Cortex of kidney (tissue), 1 donor: ENCODE measurements at places on chromosomes 7 and 10.

GRCh38 chr10:126063353-126063791 is 167.0 kb downstream of the FANK1 start:
- DNase-seq = no peak

DNA sequence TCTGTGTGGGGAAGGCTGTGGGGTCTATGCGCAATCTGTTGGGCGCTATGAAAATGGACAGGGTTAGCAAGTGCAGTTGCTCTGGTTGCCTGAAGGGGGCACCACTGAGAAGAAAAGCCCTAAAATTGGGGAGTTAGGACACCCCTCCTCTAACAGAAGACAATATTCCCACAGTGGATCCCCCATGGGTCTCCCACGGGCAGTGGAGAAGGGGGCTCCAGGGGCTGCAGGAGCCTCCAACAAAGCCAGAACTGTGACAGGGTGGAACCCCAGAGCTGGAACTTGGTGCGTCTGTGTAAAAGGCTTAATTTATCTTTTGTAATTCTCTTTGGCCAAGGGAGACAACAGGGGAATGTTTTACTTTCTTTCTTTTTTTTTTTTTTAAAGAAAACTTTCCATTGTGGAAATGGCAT is 12.5 kb upstream of the COL13A1 start:
- DNase-seq = no peak

- no peak for DNase-seq
Measured at GRCh38 chr7:120110169-120110568, 162.8 kb upstream of the KCND2 start.

- DNase-seq = no peak
Measured at GRCh38 chr7:33986451-33986850, 81.1 kb downstream of the BMPER start.

DNA sequence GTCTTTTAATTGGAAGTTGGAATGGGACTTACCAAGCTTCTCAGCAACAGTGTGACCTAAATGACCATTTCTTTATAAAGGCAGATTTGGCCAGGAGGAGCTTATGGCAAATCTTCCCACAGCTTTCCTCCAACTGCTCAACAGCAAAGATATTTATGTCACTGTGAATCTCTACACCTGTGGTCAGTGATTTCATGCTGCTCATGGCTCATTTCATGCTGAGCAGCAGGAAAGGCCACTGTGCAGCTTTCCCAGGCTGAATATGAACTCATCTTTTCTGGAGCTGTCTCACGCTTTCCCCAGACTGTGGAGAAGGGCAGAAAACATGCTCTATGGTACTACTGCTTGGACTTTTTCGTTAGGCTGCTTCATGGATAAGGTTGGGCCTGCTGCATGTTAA is 29.8 kb downstream of the CALCR start:
- DNase-seq = no peak

- no peak for DNase-seq
Measured at GRCh38 chr10:123470336-123470921, 195.7 kb upstream of the GPR26 start.

GRCh38 chr7:92848441-92848840 is 12.1 kb upstream of the CDK6 start:
- no peak for DNase-seq

- no peak for DNase-seq
Measured at GRCh38 chr10:116796910-116797513, 52.3 kb upstream of the ENO4 start.

GRCh38 chr10:133335246-133336117 is 1.2 kb downstream of the CALY start:
- no peak for DNase-seq

DNA sequence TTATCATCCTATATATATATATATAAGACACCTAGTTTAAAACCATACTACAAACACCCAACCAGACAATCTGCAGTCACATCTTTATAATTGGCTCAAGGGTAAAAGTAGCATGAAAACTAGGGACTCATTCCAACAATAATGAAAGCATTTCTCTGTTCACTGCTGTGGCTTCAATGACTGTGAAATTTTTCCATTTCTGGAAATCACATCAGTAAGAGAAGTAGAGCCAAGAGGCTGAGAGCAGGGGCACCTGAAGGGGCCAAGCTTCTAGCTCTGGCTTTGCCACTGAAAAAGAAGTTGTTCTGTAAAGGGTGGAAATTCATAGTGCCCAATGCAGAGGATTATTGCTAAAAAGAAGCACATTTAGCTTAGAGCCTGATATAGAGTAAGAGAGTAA is 158.6 kb upstream of the GLI3 start:
- DNase-seq = no peak

DNA sequence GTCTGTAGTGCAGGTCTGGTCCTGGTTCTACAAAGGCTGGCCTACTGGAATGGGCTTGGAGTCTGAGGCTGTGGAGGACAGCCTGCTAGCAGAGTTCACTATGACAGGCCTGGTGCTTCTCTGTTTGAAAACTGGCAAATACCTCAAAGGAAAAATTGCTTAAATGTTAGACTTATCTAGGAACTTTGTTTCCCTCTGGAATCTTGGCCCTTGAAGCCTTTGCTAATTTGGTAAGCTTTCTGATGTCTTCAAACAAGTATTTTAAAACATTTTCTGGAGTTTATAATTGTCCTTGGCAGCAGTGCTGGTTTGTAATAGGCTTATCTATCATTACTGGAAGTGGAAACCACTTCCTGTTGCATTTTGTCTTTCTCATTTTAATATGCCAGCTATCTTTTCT is 139.7 kb downstream of the TMEM26 start:
- no peak for DNase-seq

DNA sequence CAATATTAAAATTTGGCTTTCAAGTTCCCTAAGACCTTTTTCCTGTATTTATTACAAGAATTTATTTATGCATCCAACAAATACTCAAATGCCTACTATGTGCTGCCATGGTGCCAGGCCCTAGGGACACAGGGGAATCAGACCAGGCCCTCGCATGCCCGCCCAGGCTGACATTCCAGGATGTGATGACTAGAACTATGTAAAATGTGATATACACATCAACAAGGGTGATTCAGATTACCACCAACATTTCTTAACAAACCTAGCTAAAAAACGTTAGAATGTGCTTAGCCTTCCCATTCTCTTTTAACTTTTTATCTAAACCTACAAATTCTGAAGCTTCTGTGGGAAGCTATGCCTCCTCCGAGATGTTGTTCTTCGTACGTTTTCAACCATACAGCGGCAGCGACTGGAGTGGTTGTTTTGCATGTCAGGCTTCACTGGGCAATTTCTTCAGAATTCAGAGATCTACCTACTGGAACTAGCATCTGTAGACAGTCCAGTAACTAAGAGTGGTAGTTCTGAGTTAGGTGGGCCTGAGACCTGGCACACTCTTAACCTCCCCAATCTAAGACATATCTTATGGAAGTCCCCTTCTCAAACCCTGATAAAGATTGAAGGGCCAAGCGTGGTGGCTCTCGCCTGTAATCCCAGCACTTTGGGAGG is 22.1 kb downstream of the GNA12 start:
- no peak for DNase-seq

GRCh38 chr10:7186387-7187018 is 224.3 kb downstream of the SFMBT2 start:
- no peak for DNase-seq

DNA sequence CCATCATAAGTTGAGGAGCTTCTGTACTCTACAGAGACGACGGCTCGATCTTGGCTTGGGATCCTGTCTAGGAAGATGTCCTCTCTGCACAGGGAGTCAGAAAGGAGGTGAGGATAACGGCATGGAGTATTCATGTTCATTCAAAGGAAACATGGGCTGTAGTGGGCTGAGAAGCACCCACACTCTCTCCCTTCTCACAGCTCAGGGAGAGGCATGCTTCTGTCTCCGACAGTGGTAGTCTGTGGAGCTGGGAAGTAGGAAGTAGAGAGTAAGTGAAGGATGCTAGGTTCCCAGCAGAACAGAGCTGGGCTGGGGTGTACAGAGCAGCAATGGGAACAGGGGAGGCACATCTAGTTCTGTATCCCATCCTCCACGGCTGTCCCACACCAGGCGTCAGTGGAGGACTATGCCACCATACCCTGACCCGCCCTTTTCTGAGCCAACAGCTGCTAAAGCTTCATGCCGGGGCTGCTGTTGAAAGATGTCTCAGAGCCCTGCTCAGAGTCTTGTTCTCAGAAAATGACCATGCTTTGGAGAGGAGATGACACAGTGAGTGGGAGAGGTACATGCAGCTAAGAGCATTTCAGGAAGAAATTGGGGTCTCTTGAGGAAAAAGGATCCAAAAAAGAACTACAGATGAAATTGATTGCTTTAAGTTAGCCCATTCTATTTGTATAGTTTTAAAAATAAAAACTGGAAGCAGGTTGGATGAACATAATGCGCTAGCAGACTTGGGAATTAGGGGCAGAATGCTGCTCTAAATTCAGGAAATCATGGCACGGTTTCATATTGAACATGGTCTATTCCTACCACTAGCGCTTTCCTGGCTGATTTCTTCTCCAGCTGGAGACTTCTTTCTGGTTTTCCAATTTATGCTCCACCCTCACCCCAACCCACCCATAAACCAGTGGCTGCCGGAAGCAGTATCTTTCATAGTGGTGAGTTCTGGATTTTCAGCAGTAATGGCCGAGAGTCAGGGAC is 138.6 kb downstream of the CHN2 start:
- no peak for DNase-seq

- DNase-seq = no peak
Measured at GRCh38 chr10:100520811-100521210, 1.1 kb upstream of the SEC31B start.

- DNase-seq = no peak
Measured at GRCh38 chr10:31017534-31018355, 13.9 kb downstream of the ZNF438 start.

- DNase-seq = no peak
Measured at GRCh38 chr7:50978633-50979215, 196.0 kb upstream of the GRB10 start.

- no peak for DNase-seq
Measured at GRCh38 chr10:43866712-43867111, 218.0 kb upstream of the ZNF32 start.

DNA sequence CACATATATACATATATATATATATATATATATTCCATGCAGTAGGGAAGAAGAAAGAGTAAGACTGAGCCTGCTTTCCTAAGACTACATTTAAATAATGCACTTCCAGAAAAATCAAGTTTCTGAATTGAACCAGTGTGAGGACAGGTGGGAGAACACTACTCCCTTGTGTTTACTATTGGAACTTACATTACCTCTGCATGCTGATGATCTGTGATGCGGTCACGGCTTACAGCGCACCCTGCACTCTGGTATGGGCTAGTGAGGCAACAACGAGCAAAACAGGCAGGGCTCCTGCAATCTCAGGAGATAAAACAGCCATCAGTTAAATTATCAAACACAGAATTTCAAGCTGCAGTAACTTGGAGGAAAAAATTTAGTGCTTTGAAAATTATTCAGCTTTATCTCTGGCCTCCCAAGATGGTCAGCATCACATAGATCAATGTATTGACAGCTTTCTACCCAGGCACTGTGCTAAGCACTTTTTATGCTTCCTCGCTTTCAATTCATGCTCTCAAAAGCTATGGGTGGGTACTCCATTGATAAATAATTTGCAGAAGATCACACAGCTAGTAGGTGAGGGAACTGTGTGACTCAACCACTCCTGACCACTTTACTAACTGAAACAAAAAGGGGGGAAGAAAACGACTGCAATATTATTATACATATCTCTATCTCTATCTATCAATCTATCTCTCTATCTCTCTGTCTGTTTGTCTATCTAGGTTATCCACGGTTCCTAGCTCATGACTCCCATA is 20.5 kb upstream of the SLC16A12 start:
- no peak for DNase-seq

DNA sequence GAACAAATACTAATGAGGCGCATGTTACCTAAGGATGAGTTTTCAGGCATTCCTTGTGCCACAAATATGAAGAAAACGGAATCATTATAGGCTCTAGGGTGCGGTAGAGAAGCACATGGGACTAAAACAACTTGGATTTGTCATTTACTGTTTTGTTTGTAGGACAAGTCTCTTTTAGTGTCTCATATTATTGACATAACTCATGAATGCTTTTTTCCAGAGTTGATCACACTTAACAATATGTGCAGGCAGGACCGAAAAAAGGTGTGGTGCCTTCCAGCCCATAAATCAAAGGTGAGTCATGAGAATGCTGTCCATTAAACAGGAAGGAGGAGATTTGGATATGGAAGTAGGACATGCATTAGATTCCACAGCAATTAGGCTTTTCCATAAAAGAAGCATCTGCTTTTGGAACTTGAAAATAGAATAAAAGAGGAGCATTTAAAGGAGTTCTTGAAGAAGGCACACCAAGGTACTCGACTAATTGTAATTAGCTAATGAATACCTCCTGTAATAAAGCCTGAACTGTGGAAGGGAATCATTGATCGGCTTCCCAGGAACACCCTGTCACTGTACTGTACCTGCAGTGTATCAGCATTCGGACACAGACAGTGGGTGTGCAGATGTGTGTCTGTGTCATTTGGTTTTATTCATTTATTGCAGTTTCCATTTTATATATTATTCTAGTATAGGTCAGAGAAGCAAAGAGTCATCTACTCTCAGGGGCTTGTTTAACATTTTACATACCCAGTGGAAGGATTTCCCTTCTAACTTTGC is 119.7 kb upstream of the KLF14 start:
- no peak for DNase-seq

- no peak for DNase-seq
Measured at GRCh38 chr10:92080244-92080643, 156.7 kb downstream of the BTAF1 start.

DNA sequence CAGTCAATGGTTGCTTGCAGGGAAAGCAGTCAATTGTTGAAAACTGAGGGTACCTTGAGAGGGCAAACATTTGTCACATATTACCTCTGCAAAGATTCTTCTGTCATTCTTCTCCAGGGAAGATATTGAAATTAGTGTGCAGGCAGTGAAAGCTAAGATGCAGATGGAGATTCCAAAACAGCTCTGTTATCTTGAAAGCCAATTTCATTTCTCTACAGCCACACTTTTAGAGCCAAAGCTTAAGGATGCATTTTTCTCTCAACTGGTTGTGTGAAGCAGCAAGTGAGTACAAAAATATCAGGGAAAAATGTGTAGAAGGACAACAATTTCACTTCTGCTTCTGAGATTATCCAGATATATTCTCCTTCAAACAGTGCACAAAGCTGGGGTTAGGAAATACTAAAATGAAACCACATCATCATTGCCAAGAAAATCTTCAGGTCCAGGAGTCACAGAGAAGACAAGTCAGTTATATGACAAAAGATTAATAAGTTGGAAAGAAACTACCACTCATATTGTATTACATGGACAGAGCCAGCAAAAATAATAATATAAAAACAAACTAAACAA is 16.3 kb downstream of the SGMS1 start:
- DNase-seq = no peak

- no peak for DNase-seq
Measured at GRCh38 chr10:93376372-93377293, 105.5 kb downstream of the MYOF start.

DNA sequence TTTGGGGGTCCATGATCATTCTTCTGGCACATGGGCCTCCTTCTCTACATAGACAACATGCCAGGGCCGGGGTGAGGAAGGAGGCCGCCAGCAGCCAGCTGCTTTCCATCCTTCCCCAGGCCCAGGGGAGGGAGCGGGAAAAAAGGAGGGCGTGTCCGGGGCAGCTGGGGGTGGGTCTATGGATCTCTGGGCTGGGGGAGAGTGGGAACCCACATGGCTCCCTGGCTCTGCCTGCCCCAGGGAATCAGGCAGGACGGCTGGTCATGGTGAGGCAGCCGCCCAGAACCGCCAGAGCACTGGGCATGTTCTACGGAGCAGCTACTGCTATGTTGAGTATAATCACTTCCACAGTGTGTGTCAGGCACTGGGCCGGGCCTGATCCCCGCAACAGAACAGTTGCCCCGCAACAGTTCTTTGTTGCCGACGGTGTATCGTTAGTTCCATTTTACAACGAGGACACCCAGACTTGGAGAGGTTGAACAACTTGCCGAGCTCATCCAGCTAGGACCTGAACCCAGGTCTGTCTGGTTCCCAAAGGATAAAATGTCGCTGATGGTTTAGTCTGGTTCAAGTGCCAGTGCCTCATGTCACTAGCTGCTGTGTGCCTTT is 6.4 kb upstream of the IRF5 start:
- no peak for DNase-seq
